ENCODE measurements at places on chromosomes 7 and 10. TPM values are rescaled to one million over a fixed set of nuclear protein-coding genes. Genes with fewer than 3 reads are reported as not detected.
A peak's percentile ranks its signal among the peaks of the same experiment; 100 is the strongest.

- no peaks in the 10 kb centered on the region for H3K4me1 ChIP-seq
- H3K27me3 ChIP-seq = no peaks in the 10 kb centered on the region
- H3K36me3 ChIP-seq = no peaks in the 10 kb centered on the region
- DNase-seq = no peak
- no peak overlapping the region for H3K27ac ChIP-seq
These were observed 69.2 kb downstream of the TAC1 start for GRCh38 chr7:97801108-97801507.

- H3K36me3 ChIP-seq = no peaks in the 10 kb centered on the region
- no peak overlapping the region for H3K27ac ChIP-seq
- no peaks in the 10 kb centered on the region for H3K4me1 ChIP-seq
- DNase-seq = no peak
These were observed 867.3 kb upstream of the AUTS2 start for GRCh38 chr7:68730964-68731363.

- DNase-seq = no peak
- no peak overlapping the region for H3K27ac ChIP-seq
- no peak overlapping the region for H3K4me3 ChIP-seq
- H3K36me3 ChIP-seq = no peaks in the 10 kb centered on the region
These were observed 938.9 kb downstream of the NRG3 start for GRCh38 chr10:82813856-82814255.

Gene NEUROG3
- total RNA-seq = not detected

Gene RPEL1
- not detected for total RNA-seq

GRCh38 chr10:63005246-63005645, 127.9 kb upstream of the NRBF2 start:
- no peaks in the 10 kb centered on the region for H3K36me3 ChIP-seq
- H3K27ac ChIP-seq = no peak overlapping the region
- no peaks in the 10 kb centered on the region for H3K4me1 ChIP-seq
- no peaks in the 10 kb centered on the region for H3K27me3 ChIP-seq

Gene BMS1
- total RNA-seq = 12.0 TPM

Gene CALML5
- total RNA-seq = 102 TPM

- no peaks in the 10 kb centered on the region for H3K36me3 ChIP-seq
- H3K4me1 ChIP-seq = peaks cover 26% of the 10 kb centered on the region
- H3K27ac ChIP-seq = peak overlapping the region; percentile 93
These were observed 2.1 kb downstream of the PCOLCE start for GRCh38 chr7:100604028-100604975.

DNA sequence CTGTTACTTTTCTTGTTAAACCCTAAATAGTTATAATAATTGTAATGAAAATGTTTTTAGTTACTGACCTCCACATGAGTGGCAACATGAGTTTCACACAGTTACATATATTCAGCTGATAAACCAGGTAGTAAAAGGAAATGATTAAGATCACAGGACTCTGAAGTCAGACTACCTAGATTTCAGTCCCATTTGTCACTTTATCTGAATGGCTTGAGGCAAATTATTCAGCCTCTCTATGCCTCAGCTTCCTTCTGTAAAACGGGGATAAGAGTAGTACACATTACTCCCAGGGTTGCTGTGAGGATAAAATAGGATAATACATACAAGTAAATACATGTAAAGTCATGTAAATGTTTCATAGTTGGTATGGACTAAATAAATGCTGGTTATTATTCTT, 254.3 kb upstream of the LRRTM3 start:
- H3K36me3 ChIP-seq = no peaks in the 10 kb centered on the region
- H3K27me3 ChIP-seq = no peaks in the 10 kb centered on the region
- no peaks in the 10 kb centered on the region for H3K4me1 ChIP-seq
- H3K4me3 ChIP-seq = no peak overlapping the region

Gene CCDC126
- total RNA-seq = 18.7 TPM

DNA sequence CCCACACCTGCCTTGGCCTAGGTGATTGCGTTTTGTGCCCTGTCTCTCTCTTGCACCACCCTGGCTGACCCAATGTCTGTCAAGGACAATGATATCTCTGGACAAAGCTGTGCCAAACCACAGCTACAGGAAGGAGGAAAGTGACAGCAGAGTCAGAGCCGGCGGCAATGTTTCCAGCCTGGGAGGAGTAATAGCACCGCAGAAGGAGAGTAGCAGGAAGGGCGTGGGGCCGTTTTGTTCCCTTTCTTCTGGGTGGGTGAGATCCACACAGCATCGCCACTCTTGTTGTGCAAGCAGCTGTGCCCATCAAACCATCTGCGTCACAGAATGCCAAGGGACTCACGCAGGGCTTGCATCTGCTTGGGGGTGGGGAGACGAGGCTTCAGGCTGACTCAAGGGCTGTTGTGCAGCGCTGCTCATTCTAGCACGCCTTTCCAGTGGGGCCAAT, 341.6 kb upstream of the AUTS2 start:
- H3K27me3 ChIP-seq = no peaks in the 10 kb centered on the region
- H3K36me3 ChIP-seq = no peaks in the 10 kb centered on the region
- no peak overlapping the region for H3K4me3 ChIP-seq
- H3K27ac ChIP-seq = no peak overlapping the region

Gene ZP3
- total RNA-seq = 2.7 TPM

DNA sequence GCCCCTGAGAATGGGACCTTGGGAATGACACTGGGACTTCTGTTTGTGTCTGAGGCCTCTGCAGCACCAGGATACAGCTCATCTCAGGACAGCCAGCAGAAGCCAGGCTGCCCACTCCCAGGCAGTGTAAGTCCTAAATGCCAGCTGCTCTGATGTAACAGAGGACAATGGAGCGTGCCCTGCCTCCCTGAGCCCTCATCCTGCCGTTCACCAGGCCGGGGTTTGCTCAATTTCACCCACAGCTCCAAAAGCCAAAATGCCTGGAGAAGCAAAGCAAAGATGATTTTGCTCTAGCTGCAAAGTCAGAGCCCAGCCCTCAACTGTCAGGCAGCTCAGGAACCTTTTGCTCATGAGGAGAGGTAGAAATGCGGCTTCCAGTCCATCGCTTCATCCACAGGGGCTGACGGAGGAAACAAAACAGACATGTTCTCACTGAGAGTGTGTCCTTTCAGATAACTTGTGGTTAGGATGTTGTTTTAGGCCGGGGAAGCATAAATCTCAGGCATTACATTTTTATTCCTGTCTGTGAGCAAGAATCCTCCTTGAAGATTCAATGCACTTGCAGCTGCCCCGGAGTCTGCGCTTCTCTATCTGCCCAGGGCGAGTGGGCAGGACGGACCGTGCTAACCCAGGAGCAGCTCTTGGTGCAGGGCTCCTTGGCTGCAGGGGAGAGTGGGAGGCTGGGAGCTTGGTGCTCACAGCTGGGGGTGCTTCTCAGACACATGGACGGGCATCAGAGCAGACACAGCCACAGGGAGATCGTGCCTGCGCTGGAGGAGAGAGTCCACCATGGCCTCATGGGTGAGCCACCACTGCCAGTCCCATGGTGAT, 83.2 kb upstream of the CHST15 start:
- H3K27me3 ChIP-seq = no peaks in the 10 kb centered on the region
- no peaks in the 10 kb centered on the region for H3K4me1 ChIP-seq
- H3K4me3 ChIP-seq = no peak overlapping the region
- H3K27ac ChIP-seq = no peak overlapping the region
- no peaks in the 10 kb centered on the region for H3K36me3 ChIP-seq

DNA sequence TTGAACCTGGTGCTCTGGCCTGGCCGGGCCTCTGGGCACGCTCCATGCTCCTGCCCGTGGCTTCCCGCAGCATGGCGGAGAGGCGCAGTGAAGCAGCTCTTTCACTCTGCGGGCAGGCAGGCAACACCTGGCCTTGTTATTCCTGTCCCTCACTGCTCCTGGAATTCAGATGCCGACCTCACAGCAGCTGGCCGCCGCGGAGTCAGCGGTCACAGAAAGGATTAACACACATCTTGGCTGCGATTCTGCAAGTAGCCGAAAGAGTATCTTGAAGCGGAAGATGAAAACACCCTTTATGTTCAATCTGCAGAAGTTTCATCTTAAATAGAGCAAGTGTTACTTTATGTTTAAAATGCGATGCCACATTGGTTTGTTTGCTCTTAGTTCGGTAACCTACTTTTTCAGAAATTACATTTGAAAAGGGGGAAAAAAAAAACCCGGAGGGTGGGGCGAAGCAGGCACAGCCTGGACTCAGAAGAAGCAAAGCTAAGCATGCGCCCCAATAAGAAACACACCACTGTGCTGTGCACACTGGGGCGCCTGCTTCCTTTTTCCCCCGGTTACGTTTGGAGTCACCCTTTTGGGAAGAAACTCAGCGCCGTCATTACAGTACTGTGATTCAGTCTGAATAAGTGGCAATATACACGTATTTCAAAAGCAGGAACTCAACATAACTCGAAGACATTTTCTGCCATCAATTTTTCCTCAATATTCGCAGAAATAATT, 42.3 kb downstream of the BRI3 start:
- H3K4me1 ChIP-seq = no peaks in the 10 kb centered on the region
- H3K36me3 ChIP-seq = no peaks in the 10 kb centered on the region
- H3K4me3 ChIP-seq = no peak overlapping the region
- H3K27ac ChIP-seq = no peak overlapping the region
- H3K27me3 ChIP-seq = no peaks in the 10 kb centered on the region
- DNase-seq = no peak

DNA sequence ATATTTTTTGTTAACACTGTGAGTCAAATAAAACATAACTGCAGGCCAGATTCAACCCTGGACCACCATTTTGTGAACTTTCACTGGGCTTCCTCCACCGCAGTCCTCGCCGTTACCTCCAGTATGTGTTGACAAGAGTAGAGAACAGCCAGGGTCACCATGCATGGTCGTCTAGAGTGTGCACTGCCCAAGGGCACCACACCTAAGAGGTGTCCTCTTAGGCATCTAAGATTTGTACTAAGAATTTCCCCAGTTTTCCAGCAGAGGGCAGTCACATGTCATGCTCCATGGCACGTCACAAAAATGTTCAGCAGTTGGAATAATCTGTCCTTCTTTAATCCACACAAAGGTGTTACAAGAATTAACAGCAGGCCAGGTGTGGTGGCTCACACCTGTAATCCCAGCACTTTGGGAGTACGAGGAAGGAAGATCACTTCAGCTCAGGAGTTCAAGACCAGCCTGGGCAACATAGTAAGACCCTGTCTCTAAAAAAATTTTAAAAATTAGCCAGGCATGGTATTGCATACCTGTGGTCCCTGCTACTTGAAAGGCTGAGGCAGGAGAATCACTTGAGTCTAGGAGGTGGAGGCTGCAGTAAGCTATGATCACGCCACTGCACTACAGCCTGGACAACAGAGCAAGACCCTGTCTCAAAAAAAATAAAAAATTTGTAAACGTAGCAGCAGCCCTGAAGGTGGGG, 71.2 kb upstream of the FOXK1 start:
- no peaks in the 10 kb centered on the region for H3K27me3 ChIP-seq
- H3K4me3 ChIP-seq = no peak overlapping the region
- H3K36me3 ChIP-seq = no peaks in the 10 kb centered on the region
- no peak for DNase-seq
- H3K27ac ChIP-seq = no peak overlapping the region

- H3K27ac ChIP-seq = no peak overlapping the region
- H3K27me3 ChIP-seq = no peaks in the 10 kb centered on the region
- H3K4me3 ChIP-seq = no peak overlapping the region
- H3K36me3 ChIP-seq = no peaks in the 10 kb centered on the region
- DNase-seq = no peak
- H3K4me1 ChIP-seq = no peaks in the 10 kb centered on the region
These were observed 38.1 kb downstream of the EXOC6 start for GRCh38 chr10:92886334-92886961.

DNA sequence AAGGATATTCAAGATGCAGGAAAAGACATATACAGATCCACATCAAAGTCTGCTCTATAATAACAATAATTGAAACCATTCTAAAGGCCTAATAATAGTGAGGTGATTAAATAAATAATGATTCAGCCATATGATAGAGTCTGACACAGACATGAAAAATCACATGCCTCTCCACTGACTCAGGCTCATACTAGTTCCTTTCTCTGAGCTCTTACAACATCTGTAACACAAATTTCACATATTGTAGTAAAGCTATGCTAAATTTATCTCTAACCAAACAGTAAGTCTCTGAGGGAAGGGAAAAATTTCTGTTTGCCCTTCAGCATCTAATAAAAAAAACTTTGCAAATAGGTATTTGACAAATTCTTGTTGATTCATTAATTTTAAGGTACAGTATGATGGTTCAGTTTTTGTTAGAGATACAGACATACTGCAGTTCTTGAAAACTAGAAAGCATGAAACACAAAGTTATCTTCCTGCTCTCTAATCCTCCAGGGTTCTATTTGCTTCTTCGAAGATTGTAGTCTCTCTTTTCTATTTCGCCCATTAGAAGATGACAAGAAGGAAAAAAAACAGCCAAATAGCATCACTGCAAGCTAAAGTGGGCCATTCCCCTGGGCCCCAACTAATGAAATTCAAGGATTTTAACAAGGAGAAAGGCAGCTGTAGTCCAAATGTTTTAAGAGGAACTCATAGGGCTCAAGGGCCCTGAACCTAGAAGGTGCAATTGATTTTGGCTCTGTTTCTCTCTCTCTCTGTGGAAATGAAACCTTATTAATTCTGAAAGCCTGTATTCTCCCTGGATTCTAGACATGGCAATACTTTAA, 53.9 kb downstream of the CUBN start:
- H3K36me3 ChIP-seq = no peaks in the 10 kb centered on the region
- H3K4me1 ChIP-seq = peaks cover 15% of the 10 kb centered on the region
- H3K4me3 ChIP-seq = no peak overlapping the region
- DNase-seq = no peak
- no peaks in the 10 kb centered on the region for H3K27me3 ChIP-seq
- H3K27ac ChIP-seq = peak overlapping the region; percentile 75

- H3K27me3 ChIP-seq = no peaks in the 10 kb centered on the region
- H3K4me1 ChIP-seq = no peaks in the 10 kb centered on the region
- DNase-seq = no peak
These were observed 12.3 kb downstream of the UPP1 start for GRCh38 chr7:48101352-48101751.

Gene CPXM2
- 18.9 TPM for total RNA-seq

GRCh38 chr7:1385809-1386622, 73.3 kb downstream of the MICALL2 start:
- H3K36me3 ChIP-seq = no peaks in the 10 kb centered on the region
- no peaks in the 10 kb centered on the region for H3K27me3 ChIP-seq
- no peak overlapping the region for H3K27ac ChIP-seq
- H3K4me3 ChIP-seq = no peak overlapping the region
- no peaks in the 10 kb centered on the region for H3K4me1 ChIP-seq

- H3K4me3 ChIP-seq = no peak overlapping the region
- peak; percentile 81 for DNase-seq
- H3K27me3 ChIP-seq = no peaks in the 10 kb centered on the region
- H3K36me3 ChIP-seq = no peaks in the 10 kb centered on the region
These were observed 51.1 kb downstream of the ADCYAP1R1 start for GRCh38 chr7:31102973-31103850.

DNA sequence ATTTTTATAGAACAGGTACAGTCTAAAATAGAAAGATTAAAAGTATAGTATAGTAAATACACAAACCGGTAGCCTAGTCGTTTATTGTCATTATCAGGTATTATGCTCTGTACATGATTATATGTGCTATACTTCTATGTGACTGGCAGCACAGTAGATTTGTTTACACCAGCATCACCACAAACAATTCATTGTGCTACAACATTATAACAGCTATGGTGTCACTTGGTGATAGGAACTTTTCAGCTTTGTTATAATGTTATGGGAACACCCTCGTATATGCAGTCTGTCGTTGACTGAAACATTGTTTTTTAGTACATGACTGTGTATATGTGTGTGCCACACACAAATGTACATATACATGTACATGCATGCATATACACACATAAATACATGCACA, 19.1 kb downstream of the ZNF365 start:
- no peak for DNase-seq
- H3K27ac ChIP-seq = no peak overlapping the region
- no peaks in the 10 kb centered on the region for H3K36me3 ChIP-seq
- no peaks in the 10 kb centered on the region for H3K27me3 ChIP-seq
- H3K4me3 ChIP-seq = no peak overlapping the region

- H3K36me3 ChIP-seq = no peaks in the 10 kb centered on the region
- no peak overlapping the region for H3K27ac ChIP-seq
- H3K4me3 ChIP-seq = no peak overlapping the region
These were observed 121.3 kb upstream of the HABP2 start for GRCh38 chr10:113431398-113432160.

Data from vagina (tissue), 2 donors.